Stimulated activated CD8-positive, alpha-beta memory T cell treated with anti-CD3 and anti-CD28 coated beads, Interleukin-4, amount 100 ng/mL, for 1 hour (primary cell): ENCODE measurements at places on chromosomes 12 and 14.

DNA sequence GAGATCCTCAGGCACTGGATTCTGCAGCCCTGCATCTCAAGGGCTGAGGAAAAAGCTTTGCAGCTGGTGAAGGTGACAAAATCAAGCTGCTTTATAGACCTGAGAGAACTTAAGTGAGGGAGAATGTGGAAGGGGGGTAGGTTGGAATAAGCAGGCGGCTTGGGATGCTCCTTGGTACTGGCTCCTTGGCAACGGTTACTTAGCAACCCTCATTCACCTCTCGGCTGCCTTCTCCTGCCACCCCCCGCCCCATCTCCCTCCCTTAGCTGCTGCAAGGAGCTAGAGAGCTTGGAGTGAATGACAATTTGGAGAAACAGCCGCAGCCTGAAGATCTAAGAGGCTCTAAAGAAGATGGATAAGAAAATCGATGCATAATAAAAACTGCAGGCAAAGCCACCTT is 44.1 kb upstream of the CISTR start:
- no peak for DNase-seq

- DNase-seq: no peak
These were observed 1.9 kb downstream of the TMEM119 start for GRCh38 chr12:108595711-108596647.

- DNase-seq: no peak
These were observed 103.4 kb upstream of the MAP1LC3B2 start for GRCh38 chr12:116455540-116456329.

DNA sequence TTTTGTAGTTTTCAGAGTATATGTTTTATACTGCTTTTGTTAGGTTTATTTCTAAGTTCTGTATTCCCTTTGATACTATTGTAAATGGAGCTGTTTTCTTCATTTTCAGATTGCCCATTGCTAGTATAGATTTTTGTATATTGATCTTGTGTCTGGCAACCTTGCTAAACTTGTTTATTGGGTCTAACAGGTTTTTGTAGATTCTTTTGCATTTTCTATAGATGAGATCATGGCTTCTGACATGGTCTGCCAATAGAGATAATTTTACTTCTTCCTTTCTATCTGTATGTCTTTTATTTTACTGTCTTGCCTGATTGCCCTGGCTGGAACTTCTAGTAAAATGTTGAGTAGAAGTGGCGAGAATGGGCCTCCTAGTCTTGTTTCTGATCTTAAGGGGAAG is 40.3 kb downstream of the ANKRD9 start:
- no peak for DNase-seq

GRCh38 chr12:56998981-56999380 is 7.4 kb downstream of the ZBTB39 start:
- no peak for DNase-seq

- DNase-seq: no peak
These were observed 174.2 kb upstream of the CCDC196 start for GRCh38 chr14:66311990-66312389.

GRCh38 chr14:59160506-59160905 is 28.0 kb upstream of the DAAM1 start:
- DNase-seq: no peak

DNA sequence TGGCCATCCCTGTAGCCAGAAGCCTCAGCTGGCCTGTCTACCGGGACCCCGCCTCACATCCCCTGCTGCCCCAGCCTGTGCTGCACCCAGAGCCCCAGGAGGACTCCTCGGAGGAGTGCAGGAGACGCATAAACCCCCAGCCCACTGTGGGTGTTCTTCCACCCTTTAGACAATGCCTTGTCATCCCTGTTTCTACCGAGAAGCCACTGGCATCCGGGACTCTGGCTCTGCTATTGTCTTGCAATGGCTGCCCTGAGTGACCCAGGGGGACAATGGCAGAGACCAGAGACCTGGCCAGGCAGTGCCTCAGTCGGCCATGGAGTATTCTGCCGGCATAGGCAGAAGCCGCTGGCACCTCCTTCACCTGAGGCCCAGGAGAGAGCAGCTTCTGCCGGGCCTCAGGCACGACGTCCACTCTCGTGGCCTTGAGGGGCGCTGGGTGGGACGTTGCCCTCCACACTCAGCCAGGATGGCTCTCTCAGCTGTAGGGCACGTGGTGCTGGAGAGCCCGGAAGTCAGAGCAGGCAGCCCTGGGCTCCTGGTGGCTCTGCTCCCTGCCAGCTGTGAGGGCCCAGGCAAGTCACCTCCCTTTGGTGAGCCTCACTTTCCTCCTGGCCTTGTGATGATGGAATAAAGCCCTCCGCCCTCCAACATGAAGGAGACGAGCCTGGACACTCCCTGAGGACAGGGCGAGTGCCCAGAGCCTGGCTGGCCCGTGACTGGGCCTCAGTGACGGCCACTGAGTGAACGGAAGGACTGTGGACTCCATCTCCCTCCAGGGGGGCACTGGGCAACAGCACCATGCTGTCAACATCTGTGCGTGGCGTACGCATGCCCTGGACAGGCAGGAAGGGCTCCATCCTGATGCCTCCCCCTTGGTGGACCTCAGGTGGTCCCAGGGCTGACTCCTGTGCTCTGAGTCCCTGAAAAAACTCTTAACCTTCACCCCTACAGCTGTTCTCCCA is 41.0 kb downstream of the TRAFD1 start:
- DNase-seq: no peak

- no peak for DNase-seq
These were observed 32.4 kb downstream of the BICD1 start for GRCh38 chr12:32139064-32139421.

DNA sequence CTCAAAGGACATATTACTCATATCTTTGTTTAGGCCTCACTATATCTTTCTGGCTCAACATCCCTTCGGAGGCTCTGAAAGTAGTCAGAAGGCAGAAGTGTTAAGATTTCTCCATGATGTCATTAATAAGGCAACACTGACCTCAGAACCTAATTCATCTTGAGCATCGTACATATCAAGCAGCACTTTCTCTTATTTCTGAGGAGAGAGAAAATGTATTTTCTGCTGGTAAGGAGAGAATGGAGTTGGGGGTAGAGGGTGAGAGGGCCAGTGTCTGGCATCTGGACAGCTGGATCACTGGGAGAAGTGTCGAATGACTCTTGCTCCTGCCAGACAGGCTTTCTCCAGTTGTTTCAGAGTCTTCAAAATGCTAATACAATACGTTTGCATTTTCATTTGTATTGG is 213.2 kb upstream of the PRICKLE1 start:
- DNase-seq: no peak

- DNase-seq: no peak
These were observed 23.2 kb downstream of the PPM1A start for GRCh38 chr14:60272177-60272576.

DNA sequence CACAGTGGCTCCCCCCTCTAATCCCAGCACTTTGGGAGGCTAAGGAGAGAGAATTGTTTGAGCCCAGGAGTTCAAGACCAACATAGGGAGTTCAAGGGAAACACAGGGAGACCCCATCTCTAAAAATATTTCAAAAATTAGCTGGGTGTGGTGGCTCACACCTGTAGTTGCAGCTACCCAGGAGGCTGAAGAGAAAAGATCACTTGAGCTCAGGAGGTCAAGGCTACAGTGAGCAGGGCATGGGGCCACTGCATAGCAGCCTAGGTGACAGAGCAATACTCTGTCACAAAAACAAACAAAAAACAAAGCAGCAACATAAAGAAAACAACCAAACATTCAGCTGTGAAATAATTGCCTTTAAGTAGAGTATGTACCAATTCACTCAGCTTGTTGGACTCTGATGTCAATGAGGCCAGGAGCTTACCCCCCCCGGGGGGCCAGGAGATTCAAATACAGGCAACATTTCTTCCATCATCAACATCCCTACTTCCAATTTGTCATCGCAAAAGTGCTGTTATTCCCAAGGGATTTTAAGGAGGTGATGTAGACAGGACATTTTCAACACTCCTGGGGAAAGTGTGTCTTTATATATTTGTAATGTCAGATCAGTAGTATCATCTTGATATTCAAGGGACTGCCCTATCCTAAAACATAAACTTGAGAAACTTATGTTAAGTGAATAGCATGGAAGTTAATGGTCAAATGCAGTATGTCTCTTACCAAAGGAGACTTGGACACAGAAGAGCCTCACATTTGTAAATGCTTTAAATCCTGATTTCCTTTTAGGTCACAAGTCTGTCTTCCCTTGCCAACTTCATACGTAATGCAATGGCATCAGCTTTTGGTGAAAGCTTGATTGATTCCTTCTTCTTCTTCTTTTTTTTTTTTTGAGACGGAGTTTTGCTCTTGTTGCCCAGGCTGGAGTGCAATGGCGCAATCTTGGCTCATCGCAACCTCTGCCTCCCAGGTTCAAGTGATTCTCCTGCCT is 40.6 kb upstream of the AEBP2 start:
- DNase-seq: no peak

GRCh38 chr12:109988274-109988673 is 7.9 kb downstream of the GIT2 start:
- DNase-seq: no peak

GRCh38 chr14:59342516-59343484 is 122.4 kb downstream of the GPR135 start:
- DNase-seq: no peak

GRCh38 chr14:98858158-98858557 is 413.8 kb downstream of the BCL11B start:
- no peak for DNase-seq

DNA sequence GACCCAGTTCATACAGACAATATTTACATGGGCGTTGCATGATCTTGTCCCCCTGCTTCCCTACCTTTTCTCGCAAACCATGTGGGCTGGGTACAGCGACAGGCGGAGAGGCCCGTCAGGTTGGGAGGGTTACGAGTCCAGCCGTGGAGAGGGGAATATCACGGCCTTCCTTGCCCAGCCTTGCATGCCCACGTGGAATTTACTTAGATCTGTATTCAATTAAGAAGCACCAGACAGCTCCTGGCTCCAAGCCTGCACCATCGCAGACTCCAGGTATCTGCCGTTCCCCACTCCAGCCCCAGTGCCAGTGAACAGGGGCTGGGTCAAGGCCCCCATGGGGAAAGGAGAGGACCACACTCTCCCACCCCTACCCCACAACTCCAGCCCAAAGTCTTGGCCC is 29.8 kb downstream of the BCL11B start:
- DNase-seq: no peak

- DNase-seq: no peak
These were observed 5.7 kb upstream of the GPR65 start for GRCh38 chr14:87999277-87999676.

DNA sequence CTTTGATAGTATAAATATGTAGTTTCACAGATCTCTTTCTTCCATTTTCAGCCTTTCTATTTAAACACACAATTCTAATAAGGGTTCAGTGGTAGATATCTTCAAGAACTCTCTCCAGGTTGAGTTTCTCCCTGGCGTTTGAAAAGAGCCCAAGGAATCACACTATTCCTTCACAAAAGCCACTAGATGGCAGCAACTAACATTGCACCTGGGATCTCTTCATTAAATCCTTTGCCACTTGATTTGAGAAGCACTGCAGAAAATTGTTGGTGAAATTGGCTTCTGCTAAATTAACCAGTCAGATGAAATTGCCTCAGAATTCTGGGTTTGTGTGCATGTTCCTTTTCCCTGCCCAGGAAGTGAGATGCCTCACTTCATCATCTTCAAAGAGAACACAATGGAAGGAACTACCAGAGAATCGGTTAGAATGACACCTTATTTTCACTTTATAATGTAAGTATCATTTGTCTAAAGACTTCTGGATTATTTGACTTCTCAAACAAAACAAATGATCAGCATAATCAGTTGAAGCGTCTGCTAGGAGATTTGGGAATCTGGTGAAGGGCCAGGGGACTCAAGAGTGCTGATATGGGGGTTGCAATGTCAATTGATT is 6.8 kb downstream of the CCDC198 start:
- no peak for DNase-seq

DNA sequence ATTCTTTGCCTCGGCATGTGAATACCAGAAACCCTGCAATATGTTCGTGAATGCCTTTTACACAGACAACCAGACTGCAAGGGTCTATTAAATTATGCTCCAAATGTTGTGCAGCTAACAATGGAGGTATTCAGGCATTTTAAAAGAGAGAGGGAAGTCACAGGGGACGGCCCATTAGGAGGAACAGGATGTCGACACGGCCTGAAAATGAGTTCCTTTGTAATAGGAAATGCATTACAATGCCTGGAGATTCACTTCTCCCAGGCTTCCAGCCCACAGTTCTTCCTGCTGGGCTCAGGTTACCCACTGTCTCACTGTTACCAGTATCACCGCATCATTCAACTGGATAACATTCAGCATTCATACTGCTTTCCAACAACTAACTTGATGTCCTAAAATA is 2.5 kb downstream of the DUSP6 start:
- no peak for DNase-seq

- DNase-seq: no peak
These were observed 12.8 kb upstream of the TESC start for GRCh38 chr12:117111821-117112595.

DNA sequence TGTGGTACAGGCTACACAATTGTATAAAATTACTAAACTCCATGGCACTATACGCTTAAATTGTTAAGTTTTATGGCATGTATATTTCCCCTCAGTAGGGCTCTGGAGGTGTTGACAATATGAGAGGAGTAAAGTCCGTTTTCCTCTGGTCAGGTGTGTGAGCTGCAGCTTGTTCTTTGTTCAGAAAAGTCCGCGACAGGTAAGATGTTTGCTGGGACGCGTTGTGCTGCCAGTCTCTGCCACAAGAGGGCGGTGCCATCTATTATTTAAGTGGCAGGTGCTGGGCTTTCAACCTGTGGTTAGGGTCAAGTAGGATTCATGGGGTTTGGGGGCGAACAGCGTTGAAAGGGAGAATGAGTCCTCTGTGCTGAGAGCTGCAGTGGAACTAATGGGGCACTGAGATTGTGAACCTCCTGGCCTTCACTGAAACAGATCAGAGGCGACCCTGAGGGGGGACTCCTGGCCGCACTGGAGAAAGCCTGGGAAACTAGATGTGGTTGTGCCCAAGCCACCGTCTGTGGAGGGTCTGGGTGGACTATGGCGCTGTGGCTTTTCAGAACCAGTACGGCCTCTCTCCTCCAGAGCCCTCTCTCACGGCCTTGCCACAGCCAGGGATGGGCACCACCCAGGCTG is 179.0 kb downstream of the SLC15A4 start:
- DNase-seq: no peak

DNA sequence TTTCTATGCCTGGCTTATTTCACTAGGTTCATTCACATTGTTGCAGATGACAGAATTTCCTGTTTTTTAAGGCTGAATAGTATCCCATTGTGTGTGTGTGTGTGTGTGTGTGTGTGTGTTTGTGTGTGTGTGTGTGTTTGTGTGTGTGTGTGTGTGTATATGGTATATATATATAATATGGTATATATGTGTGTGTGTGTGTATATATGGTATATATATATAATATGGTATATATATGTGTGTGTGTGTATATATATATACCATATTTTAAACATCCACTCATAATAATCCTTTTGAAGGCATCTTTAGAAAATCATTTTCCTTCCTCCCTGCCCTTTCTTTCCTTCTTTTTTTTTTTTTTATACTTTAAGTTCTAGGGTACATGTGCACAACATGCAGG is 5.0 kb upstream of the CCDC198 start:
- no peak for DNase-seq
